ENCODE measurements at places on chromosomes 5 and 9.
A peak's percentile ranks its signal among the peaks of the same experiment; 100 is the strongest.

- DNase-seq, result no peak
Observed at GRCh38 chr5:5332287-5332686, 90.2 kb upstream of the ICE1 start.

DNA sequence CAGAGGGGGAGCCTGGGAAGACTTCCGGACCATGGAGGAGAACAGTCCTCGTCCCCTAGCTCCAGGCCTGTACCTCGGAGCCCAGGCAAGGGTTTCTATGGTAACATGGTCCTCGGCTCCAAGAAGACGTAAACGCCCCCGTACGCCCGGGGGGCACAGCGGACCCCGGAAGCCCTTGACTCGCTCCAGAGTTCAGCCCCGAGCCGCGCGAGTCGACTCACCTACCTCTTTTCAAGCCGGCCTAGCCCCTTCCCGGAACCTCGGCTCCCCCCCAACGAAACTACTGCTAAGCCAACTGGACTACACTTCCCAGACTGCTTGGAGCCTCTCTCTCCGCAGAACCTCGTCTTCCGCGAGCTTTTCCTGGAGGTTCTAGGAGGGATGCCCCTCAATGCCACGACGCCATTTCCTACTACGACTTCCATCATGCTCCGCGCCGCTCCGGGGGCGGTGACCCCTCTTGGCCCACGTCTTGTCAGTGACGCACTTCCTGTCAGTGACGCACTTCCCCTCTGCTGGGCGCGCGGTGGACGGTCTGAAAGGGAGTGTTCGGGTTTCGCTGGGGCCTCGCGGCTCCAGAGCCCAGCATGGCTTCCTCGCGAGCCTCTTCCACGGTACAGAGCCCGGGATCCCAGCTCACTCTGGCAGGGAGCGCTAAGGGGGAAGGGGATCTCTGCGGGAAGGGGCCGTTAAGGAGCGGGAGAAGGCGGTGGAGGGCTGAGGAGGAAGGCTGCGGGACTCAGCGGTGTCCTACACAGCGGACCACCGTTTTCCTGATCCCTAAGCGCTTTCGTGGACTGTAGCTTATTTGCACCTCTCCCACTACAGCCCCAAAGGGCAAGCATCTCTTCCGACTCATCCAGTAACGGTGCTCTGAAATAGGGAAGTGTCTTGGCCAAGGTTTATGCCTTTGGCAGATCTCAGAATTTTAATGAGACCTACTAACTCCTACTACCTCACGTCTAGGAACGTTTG, at the start of the genes CDC26 and PRPF4:
TSS of gene CDC26 (minus strand) at position 416 of the 975 bp plus-strand sequence. CDS start 3,065 bp downstream, outside the sequence.
TSS of gene PRPF4 (plus strand) at position 502 of the 975 bp plus-strand sequence. CDS start at position 588, 86 bp downstream.
- peak; percentile 99 for DNase-seq

GRCh38 chr9:36748322-36748899, 175.7 kb downstream of the MELK start:
- DNase-seq, result peak; percentile 43

- DNase-seq, result no peak
Observed at GRCh38 chr9:130422546-130422945, 22.2 kb upstream of the ASS1 start.

GRCh38 chr9:99778836-99779235, 42.8 kb upstream of the NR4A3 start:
- DNase-seq, result no peak
